WTC11 (cell line): ENCODE measurements at places on chromosomes 16 and 17. TPM values are rescaled to one million over a fixed set of nuclear protein-coding genes. Genes with fewer than 3 reads are reported as not detected.

ST6GALNAC1 gene
- 0.13 to 0.37 TPM (median 0.16 TPM) in 3 replicates for total RNA-seq

KNOP1 gene
- total RNA-seq = 87.4 to 102 TPM (median 93.4 TPM) in 3 replicates

GINS2 gene
- 35.5 to 38.4 TPM (median 38.0 TPM) in 3 replicates for total RNA-seq

RGS9 gene
- total RNA-seq = 11.3 to 17.8 TPM (median 13.3 TPM) in 3 replicates

SLC22A31 gene
- 9.8 to 12.1 TPM (median 10.7 TPM) in 3 replicates for total RNA-seq

RBFOX1 gene
- total RNA-seq = 1.1 to 1.6 TPM (median 1.6 TPM) in 3 replicates

NEUROD2 gene
- not detected in 3 replicates for total RNA-seq

HOXB8 gene
- not detected in 3 replicates for total RNA-seq

SSTR5 gene
- 0.61 to 0.85 TPM (median 0.78 TPM) in 3 replicates for total RNA-seq

CNGB1 gene
- not detected in 3 replicates for total RNA-seq

CIITA gene
- 0.21 to 0.27 TPM (median 0.26 TPM) in 3 replicates for total RNA-seq

P2RX1 gene
- 0.07 TPM in 1 of 3 replicates, not detected in the others for total RNA-seq

C16orf46 gene
- 1.1 to 1.3 TPM (median 1.2 TPM) in 3 replicates for total RNA-seq

CHST5 gene
- total RNA-seq = 0.71 to 0.89 TPM in 2 of 3 replicates, not detected in the other

LGALS9C gene
- total RNA-seq = not detected in 3 replicates

KRT12 gene
- not detected in 3 replicates for total RNA-seq

NOG gene
- 0.89 to 1.2 TPM (median 1.1 TPM) in 3 replicates for total RNA-seq

NPIPB12 gene
- 33.2 to 53.0 TPM (median 49.0 TPM) in 3 replicates for total RNA-seq

ZNF287 gene
- total RNA-seq = 5.4 to 8.9 TPM (median 8.1 TPM) in 3 replicates

ATP2A3 gene
- 35.6 to 39.1 TPM (median 37.8 TPM) in 3 replicates for total RNA-seq

HCFC1R1 gene
- 76.0 to 84.0 TPM (median 83.2 TPM) in 3 replicates for total RNA-seq

SYT17 gene
- 5.5 to 6.8 TPM (median 6.3 TPM) in 3 replicates for total RNA-seq

TEKT5 gene
- total RNA-seq = 0.60 to 1.1 TPM (median 0.82 TPM) in 3 replicates

KRT28 gene
- total RNA-seq = not detected in 3 replicates

KRT31 gene
- not detected in 3 replicates for total RNA-seq
